HEK293T (cell line): ENCODE measurements at places on chromosomes 16 and 17.
A peak's percentile ranks its signal among the peaks of the same experiment; 100 is the strongest.

DNA sequence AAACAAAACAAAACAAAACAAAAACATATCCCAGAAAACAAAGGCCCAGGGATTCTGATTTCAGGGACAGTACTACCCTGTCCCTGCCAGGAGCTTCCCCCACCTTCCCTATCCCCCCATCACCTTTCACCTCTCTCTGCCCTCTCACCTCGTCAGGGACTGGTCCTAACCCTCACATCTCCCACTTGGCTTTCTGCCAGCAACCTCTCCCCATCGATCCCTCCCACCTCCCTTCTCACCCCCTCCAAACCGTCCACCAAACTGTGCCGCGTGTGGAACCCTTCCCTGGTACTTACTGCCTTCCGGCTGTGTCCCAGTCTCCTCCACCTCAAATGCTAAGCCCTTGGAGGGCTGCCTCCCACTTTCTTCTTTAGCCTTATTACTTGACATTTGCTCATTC, 36.4 kb downstream of the TMEM186 start:
- no peak for DNase-seq

DNA sequence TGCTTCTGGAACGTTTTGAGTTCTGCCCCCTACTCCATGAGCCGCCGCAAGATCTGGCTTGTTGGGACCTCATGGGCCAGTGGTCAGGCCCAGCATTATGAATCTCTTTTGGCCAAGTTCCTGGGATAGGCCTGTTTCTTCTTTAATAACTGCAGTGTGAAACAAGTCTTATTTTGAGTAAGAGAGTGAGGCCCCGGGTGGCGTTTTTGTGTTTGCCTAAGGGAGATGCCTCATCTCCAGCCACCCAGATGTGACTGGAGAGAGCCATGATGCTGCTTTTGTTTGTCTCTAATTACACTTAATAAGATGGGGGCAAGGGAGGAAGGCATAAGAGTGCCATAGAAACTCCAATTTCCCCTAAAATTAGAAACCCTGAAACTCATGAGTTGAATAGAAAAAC, 39.8 kb downstream of the KSR1 start:
- DNase-seq = no peak

DNA sequence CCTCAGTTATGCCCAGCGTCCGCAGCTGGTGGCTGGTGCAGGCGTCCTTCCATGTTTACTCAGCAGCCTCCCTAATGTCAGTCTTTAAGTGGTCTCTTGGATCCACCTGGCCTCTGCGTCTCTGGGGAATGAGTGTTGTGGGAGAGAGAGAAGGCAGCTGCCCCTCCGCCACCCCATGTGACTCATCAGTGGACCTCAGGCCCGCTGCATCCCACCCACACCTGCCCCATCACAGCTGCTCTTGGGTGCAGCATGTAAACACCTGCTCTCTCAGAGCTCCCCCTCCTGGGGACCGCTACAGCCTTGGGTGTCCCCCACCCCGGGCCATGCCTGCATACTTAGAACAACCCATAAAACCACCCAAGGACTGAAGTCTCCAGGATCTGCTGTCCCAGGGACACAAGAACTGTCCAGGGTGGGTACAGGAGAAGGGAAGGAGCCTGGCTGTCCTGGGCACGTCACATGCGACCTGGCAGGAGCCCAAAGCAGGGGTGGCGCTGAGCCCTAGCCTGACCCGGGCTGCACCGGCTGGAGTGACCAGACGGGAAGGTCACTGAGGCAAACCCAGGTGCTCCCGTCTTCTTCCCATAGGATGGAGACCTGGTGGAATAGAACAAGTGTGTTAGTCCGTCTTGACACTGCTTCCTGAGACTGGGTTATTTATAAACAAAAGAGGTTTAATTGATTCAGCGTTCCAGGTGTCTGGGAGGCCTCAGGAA, 4.2 kb downstream of the C16orf90 start:
- DNase-seq = no peak

DNA sequence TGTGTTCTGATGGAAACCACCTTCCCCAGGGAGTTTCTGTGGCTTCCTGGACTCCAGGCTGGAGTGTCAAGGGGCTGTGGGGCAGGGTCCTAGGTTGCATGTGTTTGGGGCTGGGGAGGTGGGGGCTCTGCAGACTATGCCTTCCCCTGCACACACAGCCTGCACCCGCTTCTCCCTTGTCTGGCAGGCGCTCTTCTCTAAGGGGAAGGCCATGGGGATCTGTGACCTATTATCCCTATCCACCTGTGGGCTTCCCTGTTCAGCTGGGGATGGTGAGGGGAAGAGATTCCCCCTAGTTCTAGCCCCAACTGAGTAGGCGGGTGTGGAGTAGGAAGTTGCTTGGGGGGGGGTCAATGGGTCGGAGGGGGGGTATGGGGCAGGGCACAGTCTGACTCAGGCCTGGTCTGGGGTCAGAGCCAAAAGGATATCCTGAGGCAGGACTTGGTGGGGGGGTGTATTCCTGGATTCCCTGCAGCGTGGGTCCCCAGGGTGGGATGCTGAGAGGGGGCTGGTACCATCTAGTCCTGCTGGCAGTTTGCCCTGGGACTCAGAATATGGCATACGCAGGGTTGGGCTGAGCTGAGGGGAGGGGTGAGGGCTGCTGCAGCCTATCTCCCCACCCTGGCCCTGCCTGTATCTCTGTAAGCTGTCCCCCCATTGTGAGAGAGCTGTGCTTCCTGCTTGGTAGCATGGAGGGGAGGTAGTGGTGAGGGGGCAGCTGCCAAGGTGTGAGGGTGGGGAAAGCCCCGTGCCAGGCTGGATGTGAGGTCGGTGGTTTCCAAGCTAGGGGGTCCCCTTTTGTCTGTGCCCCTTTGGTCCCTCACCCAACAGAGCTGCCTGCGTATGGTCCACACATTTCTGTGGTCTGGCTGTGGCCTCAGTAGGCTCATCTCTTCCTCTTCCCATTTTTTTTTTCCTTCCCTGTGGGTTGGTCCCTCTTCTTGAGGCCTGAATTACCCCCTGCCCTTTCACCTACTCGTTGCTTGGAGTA, 14.7 kb downstream of the RARA start:
- no peak for DNase-seq

GRCh38 chr17:17683710-17684365, 2.6 kb downstream of the RAI1 start:
- no peak for DNase-seq

DNA sequence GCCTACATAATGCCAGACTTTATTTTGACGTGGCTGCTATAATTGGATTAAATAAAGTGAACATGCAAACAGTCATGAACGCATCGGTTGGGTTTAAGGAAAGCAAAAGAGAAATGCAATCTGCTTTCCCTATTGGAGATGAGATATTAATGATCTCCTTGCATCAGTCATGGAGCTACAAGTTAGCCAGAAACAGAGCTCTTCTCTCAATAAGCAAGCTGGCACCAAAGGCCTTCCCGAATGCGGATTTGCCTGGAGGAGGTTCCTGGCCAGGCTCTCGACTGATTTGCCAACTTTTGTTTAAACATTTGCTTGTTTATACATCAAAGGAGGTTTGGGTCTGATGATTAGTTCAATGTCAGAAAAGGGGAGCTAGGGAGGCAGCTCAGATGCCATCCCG, 318.4 kb downstream of the XYLT1 start:
- DNase-seq = no peak

- no peak for DNase-seq
Measured at GRCh38 chr17:57940653-57941329, 14.4 kb downstream of the CUEDC1 start.

- no peak for DNase-seq
Measured at GRCh38 chr17:64648234-64648633, 13.9 kb downstream of the SMURF2 start.

GRCh38 chr16:84084570-84085270, 32.0 kb downstream of the MBTPS1 start:
- peak; percentile 81 for DNase-seq

DNA sequence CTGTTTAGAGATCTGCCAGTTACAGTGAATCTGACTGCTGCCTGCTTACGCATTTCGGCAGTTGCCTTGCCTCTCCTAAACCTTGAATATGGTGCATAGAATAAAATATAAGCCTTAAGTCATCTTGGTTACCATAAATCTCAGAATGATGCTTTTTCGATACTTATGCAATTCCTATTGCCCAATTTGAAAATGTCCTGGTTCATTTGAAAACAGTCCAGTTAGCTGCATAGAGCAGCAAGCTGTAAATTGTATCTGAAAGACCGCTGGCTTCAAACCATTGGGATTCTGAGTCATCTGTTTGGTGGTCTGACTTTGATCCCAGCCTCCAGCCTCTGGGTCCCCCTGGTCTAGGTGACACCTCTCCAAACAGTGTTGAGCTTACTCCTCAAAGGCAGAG, 2.7 kb upstream of the PRKCA start:
- no peak for DNase-seq

- DNase-seq = no peak
Measured at GRCh38 chr17:65025297-65025696, 31.2 kb downstream of the GNA13 start.

GRCh38 chr17:11097121-11097520, 143.9 kb upstream of the SHISA6 start:
- DNase-seq = no peak

DNA sequence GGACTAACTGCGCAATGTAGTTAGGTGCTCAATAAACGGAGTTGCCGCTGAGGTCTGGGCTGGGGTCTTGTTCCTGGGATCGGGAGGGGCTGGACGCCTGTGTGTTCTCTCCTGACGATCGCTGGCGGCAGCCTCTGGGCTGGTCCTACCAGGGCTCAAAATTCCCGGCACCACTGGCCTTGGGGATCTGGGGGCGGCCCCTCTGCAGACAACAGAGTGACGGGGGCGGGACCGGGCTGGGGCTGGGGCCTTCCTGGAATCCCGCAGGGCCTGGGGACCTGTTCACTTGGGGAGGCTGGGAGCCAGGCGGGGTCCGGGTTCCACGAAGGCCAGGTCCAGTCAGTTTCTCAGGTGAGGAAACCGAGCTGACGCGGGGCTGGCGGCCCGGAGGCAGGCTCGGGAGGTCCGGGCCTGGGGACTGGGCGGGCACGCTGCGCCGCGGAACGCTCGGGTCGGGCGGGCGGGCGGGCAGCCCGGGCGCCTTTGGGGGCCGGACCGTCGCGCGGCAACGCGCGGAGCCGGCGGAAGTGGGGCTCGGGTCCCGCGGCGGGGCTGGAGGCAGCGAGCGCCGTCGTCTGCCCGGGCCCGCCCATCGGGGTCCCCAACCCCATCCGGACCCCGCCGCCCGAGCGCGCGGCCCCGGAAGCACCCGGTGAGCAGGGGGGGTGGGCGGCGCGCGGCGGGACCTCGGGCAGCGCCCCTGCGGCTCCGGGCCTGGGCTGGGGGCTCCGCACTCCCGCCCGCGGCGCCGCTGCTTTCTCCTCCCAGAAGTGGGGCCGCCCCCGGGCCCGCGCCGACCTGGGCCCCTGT, at the start of gene PIGQ:
PIGQ (plus strand) TSS at position 524 of the 810 bp plus-strand sequence. CDS start 4,107 bp downstream, outside the sequence.
- peak; percentile 86 for DNase-seq

DNA sequence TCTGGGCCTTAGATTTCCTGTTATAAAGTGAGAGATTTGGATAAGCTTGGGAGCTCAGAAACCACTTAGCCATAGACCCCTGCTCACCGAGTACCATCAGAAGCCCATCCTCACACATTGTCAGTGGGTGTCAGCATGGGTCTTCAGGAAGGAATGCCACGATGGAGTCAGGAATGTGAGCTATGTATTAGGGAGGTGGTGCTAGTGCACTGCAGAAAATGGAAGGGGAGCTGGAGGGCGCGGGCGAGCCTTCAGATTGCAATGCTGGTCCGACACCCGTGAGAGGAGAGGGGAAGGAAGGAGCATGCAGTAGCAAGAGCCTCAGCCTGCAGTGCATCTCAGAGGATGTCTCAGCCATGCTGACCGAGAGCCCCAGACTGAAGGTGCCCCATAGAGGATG, 294.5 kb downstream of the FOXL1 start:
- no peak for DNase-seq

DNA sequence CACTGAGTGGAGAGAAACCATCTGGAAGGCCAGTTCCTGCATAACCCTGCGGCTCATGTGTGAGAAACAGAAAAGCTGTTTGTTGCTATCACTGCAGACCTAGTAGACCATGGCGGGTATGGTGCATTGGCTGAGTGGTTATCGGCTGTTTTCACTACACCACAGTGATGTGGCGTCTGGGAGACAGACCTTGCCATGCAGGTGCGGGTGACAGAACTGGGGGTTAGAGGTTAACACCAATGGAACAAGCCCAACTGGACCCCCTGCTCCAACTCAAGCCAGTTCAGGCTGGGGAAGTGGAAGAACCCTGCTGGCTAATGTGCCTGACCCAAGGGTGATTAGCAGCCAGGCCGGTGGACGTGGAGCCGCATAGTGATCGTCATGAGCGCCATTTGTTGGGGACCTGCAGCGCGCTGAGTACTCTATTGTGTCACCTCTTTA, 91.9 kb downstream of the IRF8 start:
- no peak for DNase-seq

- peak; percentile 15 for DNase-seq
Measured at GRCh38 chr16:68200088-68200783, 35.7 kb downstream of the ESRP2 start.

DNA sequence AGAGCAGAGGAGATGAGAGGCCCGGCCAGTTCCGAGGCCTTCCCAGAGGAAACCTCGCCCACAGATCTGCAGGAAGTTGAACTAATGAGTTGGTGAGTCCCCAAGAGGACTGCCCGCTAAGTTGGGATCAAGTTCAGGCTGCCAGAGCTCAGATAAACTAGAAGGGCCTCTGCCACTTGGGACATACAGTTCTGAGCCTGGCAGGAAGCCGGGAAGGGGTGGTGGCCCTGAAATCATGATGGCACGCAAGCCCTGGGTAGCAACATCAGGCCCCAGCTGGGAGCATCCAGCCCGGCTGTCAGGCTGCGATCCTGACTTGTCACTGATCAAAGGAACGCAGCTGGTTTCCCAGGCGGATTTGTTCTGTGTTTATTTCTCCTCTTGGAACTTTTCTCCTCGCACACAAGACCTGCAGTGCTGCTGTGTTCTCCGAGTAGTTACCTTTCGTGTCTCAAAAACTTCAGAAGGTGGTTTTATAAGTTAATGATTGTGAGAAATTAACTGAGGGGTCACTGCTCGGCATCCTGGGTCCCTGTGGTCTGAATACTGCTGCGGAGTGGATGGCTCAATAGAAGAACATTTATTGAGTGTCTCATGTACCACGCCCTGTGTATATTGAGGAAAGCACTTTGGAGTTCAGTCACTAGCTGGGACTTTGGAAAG, 8.0 kb upstream of the WFDC1 start:
- DNase-seq = no peak

DNA sequence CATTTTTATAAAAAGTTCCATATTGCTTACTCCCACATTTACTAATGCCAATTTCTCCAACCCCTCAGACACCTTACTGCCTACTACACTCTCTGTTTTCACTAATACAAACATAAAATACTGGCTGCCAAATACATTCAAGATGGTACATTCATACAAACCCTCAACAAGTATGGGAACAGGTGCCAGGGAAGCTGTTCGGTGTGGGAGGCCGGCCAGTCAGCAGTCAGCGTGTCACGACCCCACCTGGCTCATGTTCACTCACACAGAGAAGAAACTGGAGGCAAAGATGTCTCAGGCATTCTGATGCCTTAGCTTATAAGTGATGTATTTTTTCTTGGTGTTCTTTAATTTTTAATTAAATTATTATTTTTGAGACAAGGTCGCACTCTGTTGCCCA, 42.4 kb upstream of the TRAP1 start:
- no peak for DNase-seq

- no peak for DNase-seq
Measured at GRCh38 chr16:49340466-49340865, 33.1 kb upstream of the C16orf78 start.

- DNase-seq = no peak
Measured at GRCh38 chr17:12252462-12252861, 231.8 kb downstream of the MAP2K4 start.

GRCh38 chr16:87812200-87812656, 46.4 kb upstream of the KLHDC4 start:
- no peak for DNase-seq
